Ovary (tissue), 10 donors: ENCODE measurements at places on chromosomes 11 and 22.

DNA sequence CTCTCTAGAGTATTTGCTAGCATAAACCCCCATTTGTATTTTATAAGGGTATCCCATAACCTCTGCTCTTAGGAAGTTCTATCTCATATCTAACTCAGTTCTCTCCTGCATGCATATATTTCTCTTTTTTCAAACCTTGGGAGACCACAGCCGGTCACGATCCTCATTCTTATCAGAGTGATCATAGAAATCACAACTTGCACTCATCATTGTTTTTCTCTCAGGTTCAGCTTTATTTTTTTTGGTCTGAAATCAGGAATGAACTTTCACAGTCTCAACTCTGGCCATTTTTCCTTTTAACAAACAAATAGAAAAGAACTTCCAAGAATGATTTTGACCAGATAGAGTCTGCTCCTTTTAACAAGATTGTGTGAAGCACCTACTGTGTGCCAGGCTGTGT lies 98.6 kb upstream of the BLID start:
- DNase-seq, result no peak

- peak; percentile 86 for DNase-seq
These were observed 22.9 kb upstream of the A4GALT start for GRCh38 chr22:42743501-42743991.

DNA sequence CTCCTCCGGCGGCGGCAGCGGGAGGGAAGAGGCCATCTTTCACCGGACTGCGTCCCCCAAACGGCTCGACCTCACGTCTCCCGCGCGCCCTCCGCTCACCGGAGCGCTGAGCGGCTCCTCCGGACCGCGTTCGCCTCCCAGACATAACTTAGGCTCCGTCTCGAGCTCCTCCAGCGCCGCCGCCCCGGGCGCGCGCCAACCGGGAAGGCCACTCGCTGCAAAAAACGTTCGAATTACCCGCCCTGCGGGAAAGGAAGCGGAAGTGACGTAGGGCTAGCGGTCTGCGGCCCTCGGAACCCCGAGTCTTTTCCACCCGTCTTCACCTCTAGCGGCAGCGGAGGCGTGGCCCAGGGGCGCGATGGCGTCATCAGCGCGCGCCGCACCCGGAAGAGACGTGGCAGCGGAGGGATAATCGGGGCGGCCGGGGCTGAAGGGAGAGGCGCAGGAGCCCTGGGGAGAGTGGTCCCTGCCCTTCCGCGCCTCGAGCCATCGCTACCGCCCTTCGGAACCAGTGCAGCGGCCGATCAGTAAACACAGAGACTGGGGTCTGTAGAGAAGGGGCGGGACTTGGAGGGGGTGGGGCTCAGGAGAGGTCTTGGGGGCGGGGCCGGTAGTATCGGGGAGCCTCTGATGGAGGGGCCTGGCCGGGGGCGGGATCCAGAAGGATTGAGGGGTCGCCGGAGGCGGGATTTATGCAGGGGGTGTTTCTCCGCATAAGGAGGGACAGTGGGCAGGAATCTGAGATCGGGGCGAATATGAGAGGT lies at the start of the genes CDCA5 and ZFPL1:
TSS of gene CDCA5 (minus strand) at position 207 of the 764 bp plus-strand sequence. CDS start at position 145, 62 bp downstream.
TSS of gene ZFPL1 (plus strand) at position 389 of the 764 bp plus-strand sequence. CDS start 477 bp downstream, outside the sequence.
- peak; percentile 94 for DNase-seq

- no peak for DNase-seq
These were observed 36.0 kb upstream of the OLFML1 start for GRCh38 chr11:7449211-7449840.

DNA sequence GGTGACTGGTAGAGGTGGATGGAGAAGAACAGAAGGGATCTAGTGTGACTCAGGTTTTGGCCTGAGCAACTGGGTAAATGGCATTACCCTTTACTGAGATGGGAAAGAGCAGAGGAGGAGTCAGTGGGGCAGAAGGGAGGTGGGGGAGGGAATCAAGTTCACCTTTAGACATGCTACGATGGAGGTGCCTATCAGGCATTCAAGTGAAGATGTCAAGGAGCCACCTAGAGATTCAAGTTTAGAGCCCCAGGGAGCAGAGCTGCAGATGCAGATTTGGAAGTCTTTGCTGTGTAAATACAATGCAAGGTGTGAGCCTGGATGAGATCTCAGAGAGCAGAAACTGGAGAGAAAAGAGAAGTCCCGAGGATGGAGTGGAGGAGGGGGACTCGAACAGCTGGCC lies 979 bp upstream of the MOGAT2 start:
- DNase-seq, result no peak

DNA sequence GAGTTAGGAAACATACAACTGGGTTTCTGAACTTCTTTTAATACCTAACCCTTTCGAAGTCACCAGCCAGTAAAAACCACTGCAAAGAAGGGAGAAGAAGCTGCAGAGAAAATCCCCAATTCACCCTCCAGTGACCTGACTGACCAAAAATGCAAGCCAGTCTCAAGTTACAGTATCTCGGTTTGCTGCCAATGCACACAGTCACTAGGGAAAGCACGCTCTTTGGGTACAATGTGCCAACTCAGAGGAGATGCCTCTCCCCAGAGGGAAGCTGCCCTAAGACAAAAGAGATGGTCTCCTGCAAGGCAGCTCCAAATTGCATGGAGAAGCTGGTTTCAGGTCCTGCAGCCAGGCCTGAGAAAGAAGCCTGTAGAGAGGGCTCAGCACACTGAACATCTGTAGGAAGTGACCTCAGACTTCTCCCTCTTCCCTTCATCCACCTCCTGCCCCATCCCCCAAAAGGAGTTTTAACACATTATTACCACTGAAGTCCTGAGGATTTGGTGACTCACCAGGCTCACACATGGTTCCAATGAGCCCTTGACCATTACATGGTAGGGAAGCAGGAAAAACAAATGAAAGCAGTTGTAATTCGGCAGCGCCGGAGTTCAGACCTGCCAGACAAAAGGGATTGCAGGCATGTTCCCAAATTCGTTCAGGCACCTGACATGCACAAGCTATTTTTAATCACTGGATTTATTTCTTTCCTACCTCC lies 90.1 kb downstream of the ETS1 start:
- peak; percentile 43 for DNase-seq

DNA sequence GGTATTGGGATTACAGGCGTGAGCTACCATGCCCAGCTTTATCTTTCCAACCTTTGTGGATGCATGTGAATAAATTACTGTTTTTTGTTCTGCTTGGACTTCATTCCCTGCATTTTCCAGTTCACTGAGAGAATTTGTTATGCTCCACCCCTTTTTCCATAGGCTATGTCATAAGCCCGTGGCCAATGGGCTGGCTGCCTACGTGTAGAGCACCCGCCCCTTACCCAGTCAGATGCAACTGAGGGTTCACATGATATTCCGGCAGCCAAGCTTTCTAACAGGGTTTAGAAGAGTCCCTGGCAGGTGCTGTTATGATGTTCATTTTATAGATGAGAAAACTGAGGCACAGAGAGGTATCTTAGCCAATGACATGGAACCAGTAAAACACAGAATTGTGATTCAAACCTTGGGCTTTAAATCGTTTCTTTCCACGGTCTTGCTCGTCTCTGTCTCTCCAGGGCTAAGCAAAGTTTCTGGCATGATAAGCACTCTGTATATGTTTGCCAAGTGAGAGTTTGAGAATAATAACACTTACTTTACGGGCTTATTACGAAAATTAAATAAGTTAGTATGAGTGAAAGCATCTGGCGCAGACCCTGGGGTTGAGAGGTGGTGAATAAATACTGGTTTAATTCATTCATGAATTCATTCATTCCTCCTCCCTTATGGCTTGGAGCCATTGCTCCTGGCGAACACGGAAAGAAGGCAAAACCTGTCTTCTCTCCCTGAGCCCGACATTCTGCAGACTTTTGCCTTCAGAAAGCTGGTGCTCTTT lies 42.4 kb upstream of the RASD2 start:
- no peak for DNase-seq

DNA sequence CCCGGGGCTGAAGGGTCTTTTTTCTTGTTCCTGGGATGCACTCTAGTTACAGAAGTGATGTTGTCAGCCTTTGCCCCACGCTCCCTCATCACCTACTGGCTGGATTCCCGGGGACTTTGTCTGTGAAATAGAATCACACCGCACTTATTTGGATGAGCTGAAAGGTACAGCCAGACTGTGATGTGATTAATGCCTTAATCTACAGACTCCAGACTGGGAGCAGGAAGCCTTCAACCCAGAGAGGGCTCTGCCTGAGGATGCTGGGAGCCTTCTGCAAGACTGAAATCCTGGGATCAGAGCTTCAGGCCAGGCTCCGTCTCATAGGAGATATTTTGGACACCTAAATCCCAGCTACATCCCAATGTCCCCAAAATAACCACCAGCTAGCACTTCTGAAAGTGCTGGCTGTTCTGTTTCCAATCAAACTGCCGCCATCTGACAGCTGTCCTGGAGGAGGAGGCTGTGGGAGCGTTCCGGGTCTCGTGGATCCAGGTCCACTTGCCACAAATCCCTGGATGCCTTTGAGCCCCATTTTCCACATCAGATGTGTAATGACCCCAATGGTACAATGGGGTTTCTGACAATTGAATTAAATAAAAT lies 688.5 kb downstream of the TBC1D22A start:
- no peak for DNase-seq
